ENCODE measurements at places on chromosomes 11 and 22.

GRCh38 chr22:45292731-45293442, 8.1 kb downstream of the UPK3A start:
- DNase-seq, result no peak

GRCh38 chr11:121321614-121322243, 29.2 kb downstream of the SC5D start:
- DNase-seq, result no peak

GRCh38 chr11:17561111-17561415, 14.0 kb downstream of the OTOG start:
- no peak for DNase-seq

- no peak for DNase-seq
Measured at GRCh38 chr11:75333807-75334140, 17.7 kb downstream of the ARRB1 start.

GRCh38 chr11:33377412-33378370, 120.5 kb downstream of the HIPK3 start:
- no peak for DNase-seq

DNA sequence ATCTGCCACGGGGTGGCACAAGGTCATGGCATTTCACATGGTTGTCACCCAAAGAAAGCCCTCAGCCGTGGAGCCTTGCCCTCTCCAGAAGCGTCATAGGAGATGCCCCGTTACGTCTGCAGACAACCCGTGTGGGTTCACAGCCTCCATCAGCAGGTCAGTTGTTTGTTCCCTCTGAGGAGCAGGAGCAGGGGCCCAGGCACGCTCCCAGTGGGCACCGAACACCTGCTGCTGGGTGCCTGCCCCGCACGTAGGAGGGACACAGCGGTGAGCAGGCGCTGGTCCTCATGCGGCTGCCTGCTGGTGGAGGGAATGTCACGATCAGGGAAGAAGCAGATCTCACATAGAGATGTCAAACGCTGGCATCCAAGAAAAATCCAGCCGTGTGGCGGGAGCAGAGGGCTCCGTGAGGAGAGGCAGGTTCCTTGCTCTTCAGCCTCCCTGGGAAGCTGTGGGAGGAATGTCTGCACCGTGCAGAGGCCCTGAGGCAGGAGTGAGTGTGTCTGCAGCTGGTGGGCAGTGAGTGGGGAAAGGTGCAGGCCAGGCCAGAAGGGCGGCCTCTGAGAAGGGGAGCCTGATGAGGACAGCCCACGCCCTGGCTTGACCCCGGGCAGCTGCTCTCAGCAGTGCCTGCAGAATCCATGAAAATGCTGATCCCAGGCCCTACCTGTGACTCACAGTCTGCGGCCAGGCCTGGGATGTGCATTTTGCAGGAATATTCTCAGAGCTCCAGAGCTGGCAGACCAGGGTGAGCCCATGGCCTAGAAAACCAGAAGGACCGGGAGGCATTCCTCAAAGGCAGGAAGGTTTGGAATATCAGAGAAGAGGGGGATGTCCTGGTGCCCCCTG, 36.4 kb upstream of the TH start:
- no peak for DNase-seq

DNA sequence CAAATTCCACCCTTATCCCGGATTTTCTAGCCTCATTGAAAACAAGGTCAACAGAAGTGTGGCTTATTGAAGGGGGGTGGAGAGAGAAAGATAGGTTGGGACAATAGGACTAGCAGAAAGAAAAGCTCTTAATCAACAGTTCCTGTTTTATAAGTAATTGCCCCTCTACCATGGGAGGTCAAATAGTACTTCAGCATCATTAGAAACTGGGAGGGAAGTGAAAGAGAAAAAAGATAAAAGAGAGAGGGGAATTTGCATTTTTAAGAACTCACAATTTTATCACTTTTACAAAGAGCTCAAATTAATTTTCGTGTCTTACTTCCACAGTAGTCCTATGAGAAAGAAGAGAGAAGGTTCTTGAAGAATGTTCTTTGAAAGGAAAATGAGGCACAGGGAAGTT, 89.2 kb downstream of the AMOTL1 start:
- no peak for DNase-seq

- no peak for DNase-seq
Measured at GRCh38 chr11:35180317-35181233, 41.6 kb downstream of the CD44 start.

DNA sequence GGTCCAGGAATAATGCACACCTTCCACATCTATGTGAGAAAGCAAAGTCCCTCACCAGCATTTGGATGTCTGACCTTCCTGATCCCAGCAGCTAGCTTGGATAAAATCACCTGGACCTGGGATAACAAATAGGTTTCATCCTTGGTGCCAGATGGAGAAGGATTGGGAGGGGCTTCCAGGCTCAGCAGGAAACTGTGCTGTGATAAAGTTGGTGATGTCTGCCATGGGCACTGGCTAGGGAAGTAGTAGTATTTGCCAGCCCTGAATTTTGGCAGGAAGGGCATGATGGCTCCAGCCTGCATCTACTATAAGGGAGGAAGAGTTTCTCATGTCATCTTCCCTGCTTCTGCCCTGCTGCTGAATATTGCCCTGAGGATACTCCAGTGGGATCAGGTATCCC, 37.5 kb downstream of the C11orf91 start:
- DNase-seq, result no peak

GRCh38 chr11:4059424-4059823, 35.2 kb upstream of the RRM1 start:
- DNase-seq, result no peak

- DNase-seq, result no peak
Measured at GRCh38 chr11:7080900-7081299, 7.9 kb upstream of the RBMXL2 start.

Data from activated CD4-positive, CD25-positive, alpha-beta regulatory T cell (primary cell).